Nucleus accumbens (tissue), 56 donors: ENCODE measurements at places on chromosomes 4 and X.

DNA sequence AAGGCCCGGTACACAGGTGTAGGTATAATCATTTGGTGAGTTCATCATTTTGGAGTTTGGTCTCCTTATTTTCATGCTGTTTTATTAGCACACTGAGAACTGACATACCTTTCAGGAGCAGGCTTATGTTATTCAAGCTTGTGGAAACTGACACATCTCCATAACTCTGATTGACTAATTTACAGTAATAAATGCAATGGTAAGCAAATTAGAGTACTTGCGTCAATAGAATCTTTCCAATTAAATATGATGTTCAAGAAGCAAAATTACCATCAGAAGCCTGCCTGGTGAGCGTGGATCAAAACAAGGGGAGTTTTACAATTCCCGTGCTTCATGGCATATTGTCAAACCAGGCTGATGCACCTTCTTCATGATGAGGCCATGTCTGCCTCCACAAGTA, 210.7 kb upstream of the GPRIN3 start:
- DNase-seq = no peak

GRCh38 chrX:119292445-119292844, 56.4 kb downstream of the PGRMC1 start:
- no peak for DNase-seq

DNA sequence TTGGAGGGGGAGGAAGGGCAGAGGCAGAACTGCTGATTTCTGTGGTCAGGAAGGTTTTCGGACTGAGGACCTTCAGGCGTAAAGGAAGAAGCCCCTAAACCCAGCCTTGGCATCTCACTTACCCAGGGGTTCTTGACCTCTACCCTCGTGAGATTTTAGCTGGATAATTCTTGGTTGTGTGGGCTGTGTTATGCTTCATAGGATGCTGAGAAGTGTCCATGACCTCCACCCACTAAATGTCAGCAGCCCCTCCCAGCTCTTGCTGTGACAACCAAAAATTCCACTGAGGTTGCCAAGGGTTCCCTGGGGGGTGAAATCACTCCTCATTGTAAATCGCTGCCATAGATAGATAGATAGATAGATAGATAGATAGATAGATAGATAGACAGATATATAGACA, 5.8 kb upstream of the CRLF2 start:
- no peak for DNase-seq

DNA sequence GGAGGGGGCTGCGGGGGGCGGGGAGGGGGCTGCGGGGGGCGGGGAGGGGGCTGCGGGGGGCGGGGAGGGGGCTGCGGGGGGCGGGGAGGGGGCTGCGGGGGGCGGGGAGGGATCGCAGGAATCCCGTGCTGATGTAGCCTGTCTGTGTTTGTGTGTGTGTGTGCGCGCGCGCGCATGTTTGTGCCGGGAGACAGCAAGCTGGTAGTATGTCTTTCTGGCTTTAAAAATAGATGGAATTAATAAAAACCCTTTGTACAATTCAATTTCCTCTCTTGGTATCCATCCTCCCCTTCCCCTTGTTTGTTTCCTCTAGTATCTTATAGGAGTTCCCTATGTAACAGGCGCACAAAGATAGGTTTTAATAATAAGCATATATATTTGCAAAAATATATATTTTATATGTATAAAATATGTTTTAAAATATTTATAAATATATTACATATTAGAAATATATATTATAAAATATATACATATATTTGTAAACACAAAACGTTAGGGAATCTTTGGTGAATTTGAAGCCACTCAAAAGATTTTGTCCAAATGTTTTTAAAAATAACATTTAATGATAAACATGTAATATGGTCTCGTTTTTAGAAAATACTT, 782 bp downstream of the ARHGAP24 start:
- no peak for DNase-seq

DNA sequence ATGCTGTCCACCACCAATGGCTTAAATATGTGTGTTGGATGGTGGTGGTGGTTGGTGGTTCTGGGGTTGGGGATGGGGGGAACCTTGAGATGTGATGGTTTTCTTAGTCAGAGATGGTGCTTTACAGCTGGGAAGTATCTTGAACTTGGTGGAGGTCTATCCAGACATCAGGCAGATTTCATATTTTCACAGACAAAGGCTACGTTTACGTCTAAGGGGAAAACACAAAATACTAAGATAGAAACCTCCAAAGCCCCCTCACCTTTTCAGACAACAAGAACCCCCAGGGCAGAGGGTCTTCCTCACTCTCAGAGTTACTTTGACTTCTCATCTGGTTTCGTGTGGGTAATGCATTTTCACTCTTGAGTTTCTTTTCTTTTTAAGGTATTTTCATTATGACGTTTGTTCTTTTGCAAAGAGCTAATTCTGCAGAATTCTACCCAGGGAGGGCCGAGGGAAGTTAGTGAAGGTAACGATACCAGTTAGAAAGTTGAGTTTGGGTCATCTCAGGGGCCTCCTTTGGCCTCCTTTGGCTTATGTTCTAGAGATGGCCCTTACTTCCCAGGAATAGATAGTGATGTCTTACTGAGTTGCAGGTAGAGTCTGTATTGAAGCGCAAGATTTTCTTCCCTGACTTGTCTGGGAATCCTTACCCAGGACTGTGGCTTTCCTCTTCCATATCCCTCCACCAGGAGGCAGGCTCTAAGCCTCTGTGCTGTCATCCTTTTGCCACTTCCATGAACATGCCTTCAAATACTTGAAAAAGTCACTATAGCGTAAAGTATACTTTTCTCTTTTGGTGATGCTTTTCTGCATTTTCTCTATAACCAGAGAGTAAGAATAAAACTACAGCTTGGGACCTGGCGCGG, 31.9 kb downstream of the RHOH start:
- DNase-seq = no peak

GRCh38 chrX:112218388-112218787, 135.8 kb upstream of the TRPC5 start:
- no peak for DNase-seq

DNA sequence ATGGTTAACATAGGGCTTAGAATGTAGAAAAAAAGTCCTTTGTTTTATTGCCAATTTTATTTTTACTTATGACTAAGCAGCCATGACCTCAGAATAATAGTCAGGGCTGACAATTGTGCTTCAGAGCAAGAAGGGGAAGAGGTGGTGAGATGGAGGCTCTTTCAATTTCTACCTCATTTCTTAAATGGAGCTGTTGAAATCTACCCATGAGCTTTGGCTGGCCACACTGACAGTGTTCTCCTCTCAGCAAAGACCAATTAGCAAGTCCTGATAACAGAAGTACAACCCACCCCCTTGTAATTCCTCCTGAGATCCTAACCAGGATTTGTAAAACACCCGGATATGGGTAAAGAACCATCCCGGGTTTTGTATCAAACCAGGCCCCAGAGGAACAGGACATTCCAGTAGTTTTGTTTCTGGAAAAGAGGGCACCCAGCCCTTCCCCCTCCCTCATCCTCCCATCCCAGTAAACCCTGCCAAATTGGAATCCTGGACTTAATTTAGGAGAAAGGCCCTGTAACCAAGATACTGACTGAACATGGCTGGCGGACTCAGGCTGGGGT, at the start of gene HEPH:
HEPH (plus strand) TSS at position 399 of the 563 bp plus-strand sequence. CDS start 6,324 bp downstream, outside the sequence.
- DNase-seq = no peak
